Stimulated activated CD4-positive, alpha-beta T cell treated with anti-CD3 and anti-CD28 coated beads, Interleukin-4, amount 100 ng/mL, for 48 hours (primary cell): ENCODE measurements at places on chromosomes 11 and 22.
A peak's percentile ranks its signal among the peaks of the same experiment; 100 is the strongest.

DNA sequence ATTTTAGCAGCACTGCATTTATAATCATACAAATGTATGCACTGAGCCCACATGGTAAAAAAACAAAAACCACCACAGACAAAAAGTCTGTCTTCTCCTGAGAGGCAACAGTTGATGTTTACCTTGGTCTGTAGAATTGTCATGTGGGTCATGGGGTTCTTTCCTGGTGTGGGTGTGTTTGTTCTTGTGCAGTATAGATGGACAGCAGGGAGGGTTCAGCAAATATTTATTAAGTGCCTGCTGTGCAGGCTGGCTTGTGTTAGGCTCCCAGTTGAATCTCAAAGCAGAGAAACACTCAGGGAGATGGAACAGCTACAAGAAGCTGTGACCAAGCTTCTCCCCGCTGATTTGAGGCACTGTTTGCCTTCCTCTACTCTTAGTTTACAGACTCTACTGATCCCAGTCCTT is 82.2 kb downstream of the PISD start:
- DNase-seq: no peak

- no peak for DNase-seq
These were observed 68.0 kb downstream of the USP47 start for GRCh38 chr11:11909727-11910126.

GRCh38 chr11:2564008-2564530 is 119.3 kb downstream of the KCNQ1 start:
- no peak for DNase-seq

GRCh38 chr11:16603245-16603644 is 135.2 kb upstream of the C11orf58 start:
- DNase-seq: no peak

DNA sequence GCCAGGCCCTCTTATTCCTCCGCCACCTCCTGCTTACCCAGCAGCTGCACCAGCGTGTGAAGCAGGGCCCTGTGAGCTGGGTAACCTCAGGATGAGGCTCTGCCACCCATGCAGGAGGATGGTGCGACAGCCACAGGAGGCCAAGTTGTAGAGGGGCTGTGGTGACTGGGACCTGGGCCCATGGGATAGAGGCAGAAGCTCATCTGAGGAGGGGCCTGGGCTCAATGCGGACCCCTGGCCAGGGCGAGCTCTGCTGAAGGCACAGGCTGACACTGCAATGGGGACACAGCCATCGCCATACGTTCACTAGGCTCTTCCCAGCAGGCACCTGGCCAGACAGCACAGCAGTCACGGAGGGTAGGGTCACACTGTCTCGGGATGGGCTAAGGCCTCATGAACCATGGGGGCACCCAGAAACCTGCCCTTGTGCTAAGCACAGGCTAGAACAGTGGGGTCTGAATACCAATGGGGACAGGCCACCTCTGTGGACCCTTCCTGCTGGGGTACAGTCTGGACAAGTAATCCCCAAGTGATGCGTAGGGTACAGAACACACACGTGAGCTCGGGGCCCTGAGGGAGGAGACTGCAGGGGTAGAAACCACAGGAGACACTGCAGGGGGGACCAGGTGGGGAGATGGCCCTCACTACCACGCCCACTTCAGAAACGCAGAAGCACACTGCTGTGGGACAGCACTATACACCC is 35.3 kb downstream of the GNB1L start:
- no peak for DNase-seq

DNA sequence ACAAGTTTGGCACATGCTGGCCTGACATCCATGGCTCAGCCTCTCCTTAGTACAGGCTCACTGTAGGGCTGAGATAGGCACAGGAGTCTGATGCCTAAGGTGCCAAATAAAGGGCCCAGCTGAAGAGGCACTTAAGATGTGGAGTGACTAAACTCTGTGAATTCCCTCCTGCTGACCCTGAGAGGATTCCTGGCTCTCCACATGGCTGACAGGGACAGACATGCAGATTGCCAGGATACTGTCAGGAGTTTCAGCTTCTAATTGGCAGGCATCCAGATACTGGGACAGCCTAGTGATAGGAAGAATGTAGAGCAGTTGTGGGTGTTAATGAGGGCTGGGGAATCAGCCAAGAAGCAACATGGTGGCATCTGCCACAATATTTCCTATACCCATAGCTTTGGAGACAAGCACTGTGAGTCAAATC is 558.7 kb downstream of the INSC start:
- DNase-seq: no peak

GRCh38 chr22:46224044-46224897 is 25.8 kb downstream of the CDPF1 start:
- DNase-seq: no peak

DNA sequence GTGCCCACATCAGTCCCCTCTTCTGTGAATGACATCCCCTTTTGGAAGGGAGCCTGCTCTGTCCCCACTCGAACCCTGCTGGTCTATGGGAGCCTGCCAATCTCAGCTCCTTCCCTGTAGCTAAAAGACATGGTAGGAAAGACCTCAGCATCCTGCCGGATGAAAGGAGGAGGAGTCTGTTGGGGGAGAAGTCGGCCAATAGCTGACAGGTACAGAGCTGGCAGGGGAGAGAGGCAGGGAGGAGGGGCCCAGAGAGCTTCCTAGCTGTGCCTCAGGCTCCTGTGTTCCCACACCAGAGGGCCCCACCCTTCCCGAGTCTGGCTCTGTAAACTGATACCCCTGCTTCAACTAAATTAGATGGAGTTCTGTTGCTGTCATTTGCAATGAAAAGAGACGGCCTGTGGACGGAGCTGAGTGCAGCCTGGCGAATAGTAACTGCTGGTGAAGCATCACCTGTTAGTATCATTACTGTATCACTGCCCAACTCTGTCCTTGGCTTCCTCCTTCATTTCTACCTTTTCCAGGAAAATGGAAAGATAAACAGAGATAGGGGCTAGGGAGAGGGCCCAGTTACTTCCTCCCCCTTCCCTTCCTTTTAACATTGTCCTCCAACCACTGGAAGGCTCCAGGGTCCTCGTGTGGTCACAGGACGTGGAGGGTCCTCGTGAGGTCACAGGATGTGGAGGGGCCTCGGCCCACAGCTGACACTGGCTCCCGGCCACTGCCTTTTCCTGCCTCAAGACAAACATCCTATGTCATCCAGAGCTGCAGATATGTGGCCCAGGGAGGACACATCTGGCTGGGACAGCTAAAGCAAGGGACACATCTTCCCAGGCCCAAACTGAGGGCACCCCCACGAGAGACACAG is 15.1 kb downstream of the FXYD6 start:
- DNase-seq: no peak

DNA sequence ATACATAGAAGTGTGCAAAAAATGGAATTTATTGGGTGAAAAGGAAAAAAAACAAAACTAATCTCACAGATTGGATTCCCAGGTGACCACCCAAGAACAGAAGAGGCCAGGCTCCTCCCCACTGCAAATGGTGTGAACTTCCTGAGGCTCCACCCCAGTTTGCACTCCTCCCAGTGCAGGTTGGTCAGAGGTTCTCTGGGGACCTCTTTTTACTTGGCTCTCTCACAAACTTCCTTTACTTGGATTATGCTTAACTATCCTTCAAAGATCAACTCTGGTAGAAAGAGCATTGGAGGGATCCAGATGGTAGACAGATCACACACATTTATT is 138.9 kb upstream of the CCDC90B start:
- DNase-seq: no peak

DNA sequence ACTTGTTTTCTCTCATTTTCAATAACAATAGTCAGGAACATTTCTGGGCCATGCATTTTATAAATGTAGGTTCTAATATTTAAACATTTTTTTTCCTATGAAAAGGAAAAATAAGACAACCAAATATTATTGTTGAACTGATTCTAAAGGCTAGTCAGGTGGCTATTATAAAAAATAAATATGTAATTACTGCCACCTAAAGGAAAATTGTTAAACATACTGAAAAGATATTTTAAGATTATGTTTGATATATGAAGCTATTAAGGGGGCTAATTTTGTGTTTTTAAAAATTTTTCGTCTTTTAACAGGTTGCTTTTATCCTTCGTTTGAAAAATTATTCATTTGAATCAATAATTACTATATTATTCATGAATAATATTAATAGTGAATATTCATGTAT is 62.2 kb upstream of the FDX1 start:
- DNase-seq: no peak

DNA sequence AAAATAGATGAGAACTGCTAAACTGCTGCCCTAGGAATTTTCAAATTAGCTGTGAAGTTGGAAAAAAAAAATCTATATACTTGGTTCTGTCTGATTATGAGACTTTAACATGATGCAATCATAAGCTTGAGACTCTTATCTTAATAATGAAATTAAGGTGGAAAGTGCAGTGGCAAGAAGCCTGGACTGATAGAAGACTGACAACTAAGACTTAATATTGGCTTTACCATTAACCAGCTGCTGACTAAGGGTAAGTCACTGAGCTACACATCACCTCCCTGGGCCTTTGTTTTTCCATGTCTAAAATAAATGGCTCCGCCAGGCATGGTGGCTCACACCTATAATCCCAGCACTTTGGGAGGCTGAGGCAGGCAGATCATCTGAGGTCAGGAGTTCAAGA is 56.9 kb downstream of the SLC35F2 start:
- no peak for DNase-seq

DNA sequence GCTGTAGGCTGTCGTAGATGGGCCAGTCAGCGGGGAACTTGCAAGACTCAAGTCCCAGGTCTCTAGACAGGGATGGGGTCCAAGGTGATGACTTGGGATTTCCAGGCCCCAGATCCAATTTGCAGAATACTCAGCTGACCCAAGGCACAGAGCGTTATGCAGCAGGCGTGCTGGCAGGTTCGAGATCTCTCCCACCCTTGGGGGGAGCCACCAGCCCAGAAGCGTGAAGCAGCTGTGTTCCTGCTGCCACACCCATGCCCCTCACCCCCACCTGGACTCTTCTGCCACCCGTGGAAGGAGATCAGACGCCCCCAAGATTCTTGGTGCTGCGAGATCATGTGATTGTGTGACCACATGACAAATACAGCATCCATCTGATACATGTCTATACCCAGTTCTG is 142.6 kb downstream of the BRD1 start:
- DNase-seq: no peak

GRCh38 chr11:62543680-62544444 is 2.7 kb downstream of the AHNAK start:
- DNase-seq: no peak

GRCh38 chr11:110141812-110142211 is 48.6 kb downstream of the ZC3H12C start:
- DNase-seq: no peak

- no peak for DNase-seq
These were observed 97.9 kb downstream of the RRAS2 start for GRCh38 chr11:14261066-14261465.

GRCh38 chr11:122917311-122917710 is 34.8 kb downstream of the JHY start:
- no peak for DNase-seq

GRCh38 chr11:128521682-128522054 is 65.7 kb downstream of the ETS1 start:
- DNase-seq: no peak

DNA sequence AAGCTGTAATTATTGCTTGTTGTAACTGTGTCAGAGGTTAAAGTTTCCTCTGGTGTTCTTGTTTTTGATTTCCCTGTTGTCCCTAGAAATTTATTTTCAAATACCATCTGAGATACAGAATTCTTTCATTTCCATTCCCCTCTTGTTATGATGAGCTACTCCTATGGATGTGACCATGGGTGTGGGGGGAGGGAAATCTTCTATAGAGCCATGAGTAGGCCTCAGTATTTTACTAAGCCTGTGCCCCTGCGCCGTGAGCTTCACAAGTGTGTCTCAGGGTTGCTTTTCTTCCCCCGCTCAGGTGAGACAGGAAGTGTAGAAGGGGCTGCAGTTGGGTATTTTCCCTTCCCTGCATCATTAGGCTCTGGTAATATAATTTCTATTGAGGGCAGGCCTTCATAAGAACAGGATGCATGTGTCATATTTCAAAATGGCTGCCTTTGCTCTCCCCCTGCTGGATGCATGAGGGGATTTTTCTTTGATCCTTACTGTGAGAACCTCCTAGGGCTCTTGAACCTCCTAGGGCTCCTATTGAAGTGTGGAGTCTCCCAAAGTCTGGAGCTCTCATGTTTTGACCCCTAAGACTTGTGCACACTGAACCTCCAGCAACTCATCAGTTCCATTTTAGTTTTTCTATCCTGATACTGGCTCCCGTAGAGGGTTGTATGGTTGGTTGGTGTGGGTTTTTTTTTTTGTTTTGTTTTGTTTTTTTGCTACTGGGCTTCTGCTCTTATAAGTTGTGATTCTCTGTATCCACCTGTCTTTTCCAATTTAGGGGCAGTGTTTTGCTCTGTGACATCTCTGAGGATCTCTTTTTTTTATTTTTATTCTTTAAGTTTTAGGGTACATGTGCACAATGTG is 658.2 kb downstream of the NTM start:
- peak; percentile 4 for DNase-seq
